ENCODE measurements at places on chromosomes 16 and 17. TPM values are rescaled to one million over a fixed set of nuclear protein-coding genes. Genes with fewer than 3 reads are reported as not detected.

DNA sequence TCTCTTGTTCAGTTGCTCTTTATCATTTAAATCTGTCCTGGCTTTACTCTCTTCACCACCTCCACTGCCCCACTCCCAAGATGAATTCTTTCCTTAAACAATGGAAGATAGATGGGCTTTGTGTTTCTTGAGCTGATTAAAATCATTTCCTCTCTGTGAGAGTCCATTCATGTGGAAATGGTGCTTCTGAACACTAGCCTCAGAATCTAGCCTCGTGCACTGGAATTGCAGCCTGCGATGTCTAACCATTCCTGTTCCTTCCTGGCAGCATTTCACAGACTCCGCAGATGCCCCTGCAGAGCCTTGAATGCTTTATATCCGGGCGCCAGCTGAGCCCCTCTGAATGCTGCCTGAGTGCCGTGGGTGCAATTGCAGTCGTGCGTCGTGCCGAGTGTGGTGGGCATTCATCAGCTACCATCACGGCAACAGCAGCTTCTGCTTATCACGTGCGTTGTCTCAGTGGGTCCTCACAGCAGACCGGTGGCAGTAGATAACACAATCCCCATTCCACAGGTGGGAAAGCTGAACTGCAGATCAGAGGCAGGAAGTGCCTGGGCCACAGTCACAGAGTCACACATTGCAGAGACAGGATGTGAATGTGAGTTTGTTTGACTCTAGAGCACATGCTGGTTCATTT is 172.8 kb upstream of the WSCD1 start:
- peaks cover 8% of the 10 kb centered on the region for H3K4me1 ChIP-seq
- peak; percentile 10 for DNase-seq
- no peak overlapping the region for H3K4me3 ChIP-seq
- H3K27ac ChIP-seq: no peak overlapping the region

DNA sequence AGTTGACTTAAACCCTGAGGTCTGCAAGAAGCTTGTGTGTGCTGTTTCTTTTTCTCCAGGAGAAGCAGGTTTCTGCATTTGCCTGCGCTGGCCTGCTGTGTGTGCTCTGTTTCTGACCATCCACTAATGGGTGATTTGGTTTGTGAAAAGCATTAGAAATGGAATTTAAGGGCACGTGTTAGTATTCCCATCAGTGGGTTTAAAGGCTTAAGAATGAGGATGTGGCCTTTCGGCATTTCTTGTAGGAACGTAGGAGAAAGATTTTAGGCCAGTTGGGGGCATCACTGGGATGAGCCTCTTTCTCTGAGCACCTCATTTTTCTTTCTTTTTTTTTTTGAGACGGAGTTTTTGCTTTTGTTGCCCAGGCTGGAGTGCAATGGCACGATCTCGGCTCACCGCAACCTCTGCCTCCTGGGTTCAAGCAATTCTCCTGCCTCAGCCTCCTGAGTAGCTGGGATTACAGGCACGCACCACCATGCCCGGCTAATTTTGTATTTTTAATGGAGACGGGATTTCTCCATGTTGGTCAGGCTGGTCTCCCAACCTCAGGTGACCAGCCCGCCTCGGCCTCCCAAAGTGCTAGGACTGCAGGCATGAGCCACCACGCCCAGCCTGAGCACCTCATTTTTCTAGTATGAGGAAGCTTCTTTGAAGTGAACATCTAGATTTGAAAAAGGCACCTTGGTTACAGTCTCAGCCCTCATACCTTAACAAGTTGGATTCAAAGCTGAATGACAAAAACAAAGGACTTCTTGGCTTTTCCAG is 110.3 kb downstream of the BANP start:
- no peak for DNase-seq
- H3K27ac ChIP-seq: no peak overlapping the region
- no peaks in the 10 kb centered on the region for H3K27me3 ChIP-seq
- H3K4me1 ChIP-seq: no peaks in the 10 kb centered on the region
- no peak overlapping the region for H3K4me3 ChIP-seq
- H3K36me3 ChIP-seq: peaks cover 3% of the 10 kb centered on the region

The TMEM238L gene
- not detected for total RNA-seq

DNA sequence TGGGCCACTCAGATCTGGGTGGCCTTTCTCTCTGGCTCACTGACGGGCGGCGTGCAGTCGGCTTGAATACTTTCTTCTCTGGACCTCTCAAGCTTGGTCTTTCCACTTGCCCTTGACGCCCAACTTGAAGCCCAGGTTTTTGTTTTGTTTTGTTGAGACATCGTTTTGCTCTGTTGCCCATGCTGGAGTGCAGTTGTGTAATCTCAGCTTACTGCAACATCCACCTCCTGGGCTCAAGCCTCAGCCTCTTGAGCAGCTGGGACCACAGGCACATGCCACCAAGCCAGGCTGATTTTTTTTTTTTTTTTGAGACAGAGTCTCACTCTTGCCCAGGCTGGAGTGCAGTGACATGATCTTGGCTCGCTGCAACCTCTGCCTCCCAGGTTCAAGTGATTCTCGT is 22.7 kb upstream of the KIF19 start:
- H3K27ac ChIP-seq: no peak overlapping the region
- H3K27me3 ChIP-seq: peaks cover 4% of the 10 kb centered on the region
- H3K4me1 ChIP-seq: peaks cover 3% of the 10 kb centered on the region

- peak; percentile 23 for DNase-seq
- H3K4me1 ChIP-seq: peaks cover 79% of the 10 kb centered on the region
- no peak overlapping the region for H3K4me3 ChIP-seq
- H3K27ac ChIP-seq: peak overlapping the region; percentile 84
- peaks cover 48% of the 10 kb centered on the region for H3K36me3 ChIP-seq
Observed at GRCh38 chr17:63707151-63707550, 7.2 kb upstream of the LIMD2 start.

GRCh38 chr17:9768381-9768934 is 22.9 kb downstream of the DHRS7C start:
- no peaks in the 10 kb centered on the region for H3K36me3 ChIP-seq
- H3K27ac ChIP-seq: no peak overlapping the region
- no peak overlapping the region for H3K4me3 ChIP-seq
- H3K4me1 ChIP-seq: no peaks in the 10 kb centered on the region

- DNase-seq: no peak
- peaks cover 75% of the 10 kb centered on the region for H3K4me1 ChIP-seq
- H3K27me3 ChIP-seq: no peaks in the 10 kb centered on the region
Observed at GRCh38 chr17:46121165-46121764, 72.0 kb downstream of the KANSL1 start.

DNA sequence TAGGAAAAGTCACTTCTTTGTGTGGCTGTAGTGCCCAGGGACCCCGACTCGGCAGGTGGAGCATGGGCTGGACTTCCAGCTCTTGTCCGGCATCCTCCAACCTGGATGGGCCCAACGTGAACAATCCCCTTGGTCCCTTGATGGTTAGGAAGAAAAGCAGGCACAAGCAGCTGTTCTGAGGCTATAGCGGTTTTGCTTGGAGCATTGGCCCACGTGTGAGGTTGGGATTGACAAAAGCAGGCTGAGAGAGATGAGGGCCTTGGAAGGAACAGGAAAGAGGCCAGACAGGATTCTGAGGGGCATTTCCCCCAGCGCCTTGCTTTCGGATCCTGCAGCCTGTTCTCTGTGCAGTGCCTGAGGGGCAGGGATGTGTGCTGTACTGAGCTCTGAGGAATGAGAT is 28.1 kb downstream of the SCNN1B start:
- no peak for DNase-seq
- H3K27ac ChIP-seq: no peak overlapping the region
- no peaks in the 10 kb centered on the region for H3K36me3 ChIP-seq
- H3K4me3 ChIP-seq: no peak overlapping the region
- H3K4me1 ChIP-seq: no peaks in the 10 kb centered on the region

- H3K27me3 ChIP-seq: no peaks in the 10 kb centered on the region
- H3K4me3 ChIP-seq: no peak overlapping the region
- DNase-seq: no peak
- no peaks in the 10 kb centered on the region for H3K36me3 ChIP-seq
- H3K4me1 ChIP-seq: peaks cover 25% of the 10 kb centered on the region
Observed at GRCh38 chr17:10733666-10734065, 3.8 kb upstream of the TMEM220 start.

The SDK2 gene
- 0.50 TPM for total RNA-seq

The EVPL gene
- total RNA-seq: not detected

GRCh38 chr17:51748749-51749604 is 409.5 kb downstream of the CA10 start:
- H3K4me1 ChIP-seq: peaks cover 6% of the 10 kb centered on the region
- peak; percentile 21 for DNase-seq
- no peaks in the 10 kb centered on the region for H3K27me3 ChIP-seq
- no peak overlapping the region for H3K27ac ChIP-seq
- H3K36me3 ChIP-seq: no peaks in the 10 kb centered on the region
- no peak overlapping the region for H3K4me3 ChIP-seq

- H3K4me1 ChIP-seq: no peaks in the 10 kb centered on the region
- H3K27ac ChIP-seq: no peak overlapping the region
- H3K4me3 ChIP-seq: no peak overlapping the region
- DNase-seq: no peak
- H3K36me3 ChIP-seq: no peaks in the 10 kb centered on the region
Observed at GRCh38 chr17:10059684-10060211, 138.7 kb downstream of the GAS7 start.

The NPIPB6 gene
- 2.0 TPM for total RNA-seq

- peak; percentile 82 for DNase-seq
Observed at GRCh38 chr16:31105677-31106213, 2.4 kb upstream of the BCKDK start.

GRCh38 chr17:36212966-36213365 is 2.1 kb downstream of the CCL4L2 start:
- H3K4me3 ChIP-seq: no peak overlapping the region
- DNase-seq: no peak
- H3K36me3 ChIP-seq: no peaks in the 10 kb centered on the region
- no peaks in the 10 kb centered on the region for H3K4me1 ChIP-seq

- H3K27me3 ChIP-seq: peaks cover 46% of the 10 kb centered on the region
- no peak overlapping the region for H3K27ac ChIP-seq
- H3K4me1 ChIP-seq: no peaks in the 10 kb centered on the region
- H3K4me3 ChIP-seq: no peak overlapping the region
- no peak for DNase-seq
- no peaks in the 10 kb centered on the region for H3K36me3 ChIP-seq
Observed at GRCh38 chr17:80481284-80482057, 5.1 kb upstream of the NPTX1 start.

The HOXB1 gene
- total RNA-seq: not detected

DNA sequence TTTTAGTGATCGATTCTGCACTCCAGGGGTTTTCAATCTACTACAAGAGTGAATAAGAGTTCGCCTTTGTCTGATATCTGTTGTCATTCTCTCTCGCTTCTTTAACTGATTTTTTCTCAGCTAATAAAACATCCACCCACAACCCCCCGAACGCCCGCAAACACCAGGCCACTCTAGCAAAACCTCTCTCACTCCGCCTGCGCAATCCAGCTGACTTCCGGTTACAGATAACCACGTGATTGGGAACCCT is 338 bp upstream of the RPL19 start:
- DNase-seq: peak; percentile 94
- H3K4me3 ChIP-seq: peak overlapping the region; percentile 86

GRCh38 chr16:17295948-17296347 is 174.8 kb downstream of the XYLT1 start:
- no peak for DNase-seq
- no peak overlapping the region for H3K27ac ChIP-seq
- H3K36me3 ChIP-seq: no peaks in the 10 kb centered on the region
- H3K4me3 ChIP-seq: no peak overlapping the region
- H3K27me3 ChIP-seq: no peaks in the 10 kb centered on the region

All from activated naive CD4-positive, alpha-beta T cell treated with anti-CD3 and anti-CD28 coated beads for 36 hours (primary cell).